ENCODE measurements at places on chromosomes 13 and 19.

GRCh38 chr13:63085851-63086250 is 1670.2 kb upstream of the PCDH20 start:
- no peak for DNase-seq

GRCh38 chr13:31207661-31208552 is 8.1 kb downstream of the B3GLCT start:
- DNase-seq: no peak

DNA sequence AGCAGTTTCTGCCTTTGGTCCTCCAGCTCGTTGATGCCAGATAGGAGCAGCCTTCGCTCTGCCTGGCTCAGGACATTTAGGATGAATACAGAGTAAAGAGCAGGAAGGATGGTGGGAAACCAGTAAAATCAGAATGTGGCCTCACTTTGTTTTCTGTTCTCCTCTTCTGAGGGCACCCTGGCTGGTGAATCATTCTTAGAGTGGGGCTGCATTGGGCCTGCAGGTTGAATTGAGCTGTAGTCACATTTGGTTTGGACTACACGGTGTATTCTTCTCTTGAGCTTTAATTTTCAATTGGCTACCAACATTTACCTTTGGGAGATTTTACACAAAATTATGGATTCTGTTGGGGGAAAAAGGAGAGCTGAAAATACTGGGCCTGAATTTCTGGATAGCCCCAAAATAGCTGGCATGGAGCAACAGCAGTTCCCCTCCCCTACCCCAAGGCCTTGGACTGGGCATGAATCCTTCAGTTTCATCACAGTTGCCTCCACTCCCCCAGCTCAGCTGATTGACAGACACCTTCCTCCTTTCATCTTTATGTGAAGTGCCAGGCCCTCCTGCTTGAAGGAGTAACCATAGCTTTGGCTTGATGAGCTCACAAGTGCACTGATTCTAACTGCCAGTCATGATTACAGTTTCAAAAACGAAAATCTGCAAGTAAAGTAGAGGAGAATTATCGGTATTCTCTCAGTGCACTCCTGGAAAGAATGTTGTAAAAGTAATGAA is 24.3 kb downstream of the ERCC5 start:
- no peak for DNase-seq

GRCh38 chr19:7772752-7773291 is 9.8 kb downstream of the CLEC4M start:
- DNase-seq: no peak

DNA sequence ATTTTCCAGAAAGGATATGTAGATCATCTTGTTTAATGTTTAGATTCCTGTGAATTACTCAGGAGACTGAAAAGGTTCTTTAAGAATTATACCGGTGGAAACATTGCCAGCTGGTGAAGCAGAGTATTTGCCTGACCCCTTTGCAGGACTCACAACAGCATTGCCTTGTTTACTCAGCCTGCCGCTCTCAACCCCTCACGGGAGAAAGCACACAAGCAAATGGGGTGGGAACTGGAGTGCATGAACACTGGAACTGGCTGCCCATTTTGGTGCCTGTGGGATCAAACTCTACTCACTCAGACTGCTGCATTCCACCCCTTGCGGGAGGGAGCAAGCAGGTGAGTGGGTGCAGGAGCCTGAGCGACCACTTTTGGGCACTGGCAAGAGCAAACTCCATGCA is 804.7 kb upstream of the SLITRK1 start:
- no peak for DNase-seq

DNA sequence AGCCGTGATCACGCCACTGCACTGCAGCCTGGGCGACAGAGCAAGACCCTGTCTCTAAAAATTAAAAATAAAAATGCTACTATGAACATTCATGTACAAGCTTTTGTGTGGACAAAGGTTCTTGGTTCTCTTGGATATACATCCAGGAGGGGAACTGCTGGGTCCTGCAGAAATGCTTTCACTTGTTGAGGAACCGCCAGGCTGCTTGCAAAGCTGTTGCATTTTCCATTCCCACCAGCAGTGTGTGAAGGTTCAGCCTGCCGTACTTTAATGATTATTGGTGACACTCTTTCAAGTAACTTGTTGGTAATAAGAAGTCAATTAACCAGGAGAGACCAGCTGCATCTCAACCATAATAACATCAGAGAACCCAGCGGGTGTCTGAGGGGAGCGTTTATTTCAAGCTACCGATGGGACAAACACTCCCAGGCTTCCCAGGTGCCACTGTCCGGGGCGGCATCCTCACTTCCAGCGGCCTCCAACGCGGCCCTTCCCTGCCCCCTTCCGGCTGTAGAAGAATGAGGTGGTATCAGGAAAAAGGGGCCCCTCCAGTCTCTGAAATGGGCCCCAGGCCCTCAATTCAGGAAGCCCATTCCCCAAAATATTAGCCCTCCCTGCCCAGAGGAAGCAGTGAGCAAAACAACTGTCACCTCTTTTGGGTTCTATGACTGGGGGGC is 15.2 kb upstream of the PPP1R12C start:
- no peak for DNase-seq

GRCh38 chr13:45548281-45548680 is 67.3 kb downstream of the ERICH6B start:
- DNase-seq: no peak

DNA sequence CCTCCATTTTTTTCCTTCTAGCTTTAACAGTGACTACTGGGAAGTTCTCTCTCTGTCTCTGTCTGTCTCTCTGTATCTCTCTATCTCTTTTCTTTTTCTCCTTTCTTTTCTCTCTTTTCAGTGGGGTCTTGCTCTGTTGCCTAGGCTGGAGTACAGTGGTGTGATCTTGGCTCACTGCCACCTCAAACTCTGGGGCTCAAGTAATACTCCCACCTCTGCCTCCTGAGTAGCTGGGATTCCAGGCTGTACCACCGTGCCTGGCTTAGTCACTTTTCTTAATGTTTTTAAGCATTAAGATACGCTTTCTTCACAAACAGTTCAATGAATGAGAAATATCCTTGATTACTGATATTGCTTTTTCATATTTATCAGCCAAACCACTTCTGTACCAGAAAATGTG is 13.1 kb downstream of the PCCA start:
- DNase-seq: no peak

DNA sequence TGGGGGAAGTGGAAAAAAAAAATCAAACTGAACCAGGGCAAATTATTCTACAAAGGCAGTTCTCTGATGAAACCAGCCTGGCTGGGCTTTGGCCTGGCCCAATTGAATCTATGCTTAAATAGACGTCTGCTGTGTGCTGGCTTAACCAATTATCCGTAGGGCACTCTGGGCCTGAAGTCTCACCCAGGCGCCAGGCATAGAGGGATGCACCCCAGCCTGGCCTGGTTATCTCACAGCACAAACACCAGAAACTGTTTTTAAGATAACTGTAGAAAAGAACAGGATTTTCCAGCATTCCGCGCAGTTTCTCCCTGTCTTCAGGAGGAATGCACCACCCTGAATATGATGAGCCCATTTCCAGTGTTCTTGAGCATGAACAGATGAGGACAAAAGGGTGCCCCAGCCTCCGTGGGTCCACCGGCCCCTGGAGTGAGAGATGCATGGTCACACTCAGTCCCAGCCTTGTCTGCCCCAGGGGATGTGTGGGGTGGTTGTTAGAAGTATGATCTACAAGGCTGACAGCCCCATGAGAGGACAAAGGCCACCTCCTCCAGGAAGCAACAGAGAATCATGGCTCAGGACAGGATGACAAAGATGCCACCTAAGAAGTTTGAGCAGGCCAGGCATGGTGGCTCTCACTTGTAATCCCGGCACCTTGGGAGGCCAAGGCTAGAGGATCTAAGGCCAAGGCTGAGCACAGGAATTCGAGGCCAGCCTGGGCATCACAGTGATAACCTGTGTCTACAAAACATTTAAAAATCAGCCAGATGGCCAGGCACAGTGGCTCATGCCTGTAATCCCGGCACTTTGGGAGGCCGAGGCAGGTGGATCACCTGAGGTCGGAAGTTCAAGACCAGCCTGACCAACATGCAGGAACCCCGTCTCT is 50.2 kb downstream of the PEPD start:
- no peak for DNase-seq

- no peak for DNase-seq
These were observed 4.3 kb upstream of the ZFR2 start for GRCh38 chr19:3873151-3873550.

DNA sequence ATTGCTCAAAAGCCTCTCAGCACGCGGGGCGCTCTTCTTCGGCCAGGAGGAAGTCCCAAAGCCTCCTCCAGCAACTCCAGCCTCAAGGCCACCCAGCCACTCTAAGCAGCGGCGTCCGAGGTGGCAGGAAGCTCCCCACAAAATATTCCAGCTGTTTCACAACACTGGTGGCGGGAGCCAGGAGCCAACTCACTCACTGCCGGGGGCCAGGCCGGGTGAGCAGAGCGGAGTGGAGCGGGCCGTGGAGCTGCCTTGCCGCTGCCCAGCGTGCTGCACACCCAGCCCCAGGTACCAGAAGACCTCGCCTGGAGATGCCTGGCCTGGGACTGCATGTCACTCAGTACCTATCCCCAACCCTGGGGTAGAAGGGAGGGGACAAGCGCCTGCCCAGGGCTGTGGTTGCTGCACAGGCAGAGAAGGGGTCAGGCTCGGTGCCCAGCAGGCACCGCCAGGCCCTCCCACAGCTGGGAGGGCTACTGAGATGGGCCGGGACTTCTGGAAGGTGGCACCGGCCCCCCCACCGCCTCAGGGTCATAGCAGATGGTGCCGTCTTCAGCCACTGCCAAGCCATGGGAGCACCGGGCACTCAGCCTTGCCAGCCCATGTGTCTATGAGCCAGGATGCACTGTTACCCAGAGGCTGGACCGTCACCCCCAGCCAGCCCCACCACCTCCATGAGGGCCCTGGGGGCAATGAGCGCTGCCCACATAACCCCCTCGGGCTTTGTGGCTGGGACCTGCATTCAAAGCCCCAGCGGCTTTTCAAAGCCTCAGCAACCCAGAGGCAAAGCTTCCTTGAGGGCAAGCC is 59.2 kb downstream of the MLLT1 start:
- no peak for DNase-seq

DNA sequence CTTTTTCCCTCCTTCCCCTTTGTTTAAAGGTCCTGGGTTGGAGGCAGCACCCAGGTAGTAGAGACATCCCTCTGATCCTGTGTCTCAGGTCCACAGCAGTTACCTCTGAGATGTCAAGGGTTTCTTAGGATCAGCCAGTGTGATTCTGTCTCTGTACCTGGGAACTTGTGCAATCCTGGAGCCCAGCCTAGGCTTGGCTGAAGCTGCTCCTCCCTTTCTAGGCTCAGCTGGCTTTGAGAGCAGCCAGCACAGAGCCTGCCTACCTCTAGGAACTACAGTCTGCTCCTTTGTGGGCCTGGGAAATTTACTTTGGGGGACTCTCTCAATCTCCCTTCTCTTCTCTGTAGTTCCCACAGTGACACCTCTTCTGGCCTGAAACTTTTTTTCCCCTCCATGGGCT is 171.6 kb downstream of the MTUS2 start:
- DNase-seq: no peak

DNA sequence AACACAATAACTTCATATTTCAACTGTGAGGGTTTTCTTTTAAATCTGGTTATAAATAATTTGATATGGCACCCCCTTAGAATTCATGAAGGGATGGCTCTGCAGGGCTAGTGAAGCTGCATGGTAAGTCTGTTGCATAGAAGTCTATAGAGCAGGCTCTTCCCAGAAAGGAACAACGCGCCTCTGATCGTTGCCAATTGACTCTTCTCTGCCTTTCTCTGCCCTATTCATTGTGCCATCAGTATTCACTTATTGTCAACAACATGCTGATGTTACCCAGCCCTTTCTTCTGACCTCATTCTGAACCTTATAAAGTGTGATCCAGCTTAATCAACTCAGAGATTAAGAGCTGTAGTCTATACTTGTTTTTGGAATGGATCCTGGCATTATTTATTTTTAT is 16.3 kb upstream of the DCT start:
- no peak for DNase-seq

- no peak for DNase-seq
These were observed 464.1 kb downstream of the KLF5 start for GRCh38 chr13:73522937-73523336.

- DNase-seq: no peak
These were observed 22.4 kb downstream of the ZNF571 start for GRCh38 chr19:37572203-37572602.

DNA sequence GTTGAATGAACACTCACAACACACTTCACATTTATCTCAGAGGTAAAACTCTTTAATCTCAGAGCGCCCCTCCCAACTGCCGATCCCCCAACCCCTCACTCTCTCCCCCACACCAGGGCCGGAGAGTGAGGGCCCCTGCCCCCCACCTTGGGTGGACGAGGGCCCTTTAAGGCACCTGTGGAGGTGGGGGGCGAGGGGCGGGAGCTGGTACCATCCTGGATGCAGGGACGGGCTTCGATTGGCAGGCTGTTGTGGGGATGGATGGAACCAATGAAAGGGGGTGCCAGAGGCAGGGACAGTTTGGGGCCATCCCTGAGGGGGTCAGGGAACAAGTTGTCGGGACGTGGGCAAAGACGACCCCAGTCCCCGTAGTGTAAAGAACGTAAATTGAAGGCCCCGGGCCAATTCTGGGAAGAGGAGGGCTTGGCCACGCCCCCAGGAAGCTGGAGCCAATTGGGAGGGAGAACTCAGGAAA is 1.7 kb upstream of the PNKP start:
- DNase-seq: no peak

- no peak for DNase-seq
These were observed 381.5 kb downstream of the MYO16 start for GRCh38 chr13:109010912-109011311.

- DNase-seq: no peak
These were observed 333.2 kb downstream of the PCDH9 start for GRCh38 chr13:66896933-66897332.

DNA sequence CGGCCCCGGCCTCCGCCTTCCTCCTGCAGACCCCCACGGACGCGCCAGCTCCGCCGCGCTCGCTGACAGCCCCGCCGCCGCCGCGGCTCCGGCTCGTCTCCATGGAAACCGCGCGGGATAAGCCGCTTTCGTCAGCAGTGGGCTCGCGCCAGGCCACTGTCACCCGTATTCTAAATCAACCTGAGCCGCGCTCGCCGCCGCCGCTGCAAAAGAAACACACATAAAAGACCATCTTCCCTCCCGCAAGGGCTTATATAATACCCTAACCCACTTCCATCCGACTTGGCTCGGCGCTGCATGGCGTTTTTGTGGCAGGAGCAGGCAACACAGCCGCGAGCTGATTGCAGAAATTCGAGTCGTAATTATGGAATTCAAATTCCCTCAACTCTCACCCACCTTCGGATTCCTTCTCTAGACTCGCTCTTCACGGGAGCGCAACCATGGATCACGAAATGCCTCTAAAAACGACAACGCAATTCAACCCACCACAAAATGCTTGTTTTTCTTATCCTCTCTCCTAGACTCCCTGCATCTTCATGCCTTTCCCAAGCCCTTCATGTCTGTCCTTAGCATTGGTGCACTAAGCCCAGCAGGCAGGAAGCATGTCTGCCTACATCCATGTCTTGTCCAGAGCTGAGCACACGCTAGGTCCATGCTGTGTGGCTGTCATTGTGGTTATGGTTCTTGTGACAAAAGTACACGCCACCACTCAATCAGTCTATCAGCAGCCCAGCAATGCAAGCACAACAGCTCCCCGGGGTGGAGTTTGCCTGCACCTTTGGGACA is at the start of gene AMER2:
Gene AMER2 (minus strand): TSS at position 772 of the 786 bp plus-strand sequence. CDS start 669 bp downstream, at position 103.
- no peak for DNase-seq
